CD4-positive, alpha-beta T cell treated with Interleukin-17A for 1 hour (primary cell): ENCODE measurements at places on chromosomes 13 and 19.

GRCh38 chr19:9995084-9995483 lies 15.2 kb downstream of the COL5A3 start:
- no peak for DNase-seq

DNA sequence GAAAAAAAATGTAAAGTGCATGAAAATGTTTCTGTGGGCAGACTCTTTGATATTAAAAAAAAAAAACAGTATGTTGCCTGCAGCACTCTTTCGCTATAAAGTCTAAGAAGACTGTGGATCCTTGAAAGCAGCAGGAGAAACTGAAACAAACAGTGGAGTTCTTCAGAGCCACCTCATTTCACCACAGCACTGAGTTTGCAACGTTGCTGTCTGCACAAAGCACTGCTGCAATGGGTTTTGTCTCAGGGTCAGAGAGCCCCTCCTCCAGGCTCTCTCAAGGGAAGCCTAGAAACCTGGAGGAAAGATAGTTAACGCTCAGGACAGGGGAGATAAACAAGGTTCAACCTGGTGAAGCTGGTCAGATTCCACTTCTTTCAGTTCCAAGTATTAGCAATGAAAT lies 248.7 kb downstream of the EFNB2 start:
- no peak for DNase-seq

DNA sequence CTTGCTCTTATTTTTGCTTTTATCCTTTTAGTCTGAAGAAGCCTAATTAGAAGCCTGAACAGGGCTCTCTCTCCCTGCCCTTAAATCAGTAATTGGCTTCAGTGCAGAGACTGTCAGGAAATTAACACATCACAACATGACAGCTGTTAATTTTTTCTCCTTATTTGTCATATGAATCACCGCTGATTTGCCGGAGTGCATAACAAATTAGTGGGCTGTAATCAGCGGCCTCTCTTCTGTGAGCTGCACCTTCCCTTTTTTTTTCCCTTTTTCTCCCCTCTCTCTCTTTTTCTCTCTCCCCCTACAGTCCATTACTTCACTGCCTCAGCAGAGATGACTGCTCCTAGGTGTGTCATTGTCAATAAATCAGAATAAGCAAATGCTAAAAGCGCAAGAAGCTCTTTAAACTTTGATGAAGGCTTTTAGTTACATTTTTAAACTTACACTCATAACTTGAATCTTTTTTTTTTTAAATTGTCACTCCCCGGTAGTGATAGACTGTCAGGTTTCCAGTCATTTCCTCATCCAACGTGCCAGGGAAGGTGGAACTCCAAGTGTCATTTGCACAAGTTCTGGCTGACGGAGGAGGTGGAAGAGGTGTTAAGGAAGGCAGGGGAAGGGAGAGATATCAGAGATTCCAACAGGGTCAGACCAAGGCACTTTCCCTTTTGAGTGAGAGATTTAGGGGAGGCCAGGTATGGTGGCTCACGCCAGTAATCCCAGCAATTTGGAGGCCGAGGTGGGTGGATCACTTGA lies 197.1 kb upstream of the TSHZ3 start:
- DNase-seq = no peak

DNA sequence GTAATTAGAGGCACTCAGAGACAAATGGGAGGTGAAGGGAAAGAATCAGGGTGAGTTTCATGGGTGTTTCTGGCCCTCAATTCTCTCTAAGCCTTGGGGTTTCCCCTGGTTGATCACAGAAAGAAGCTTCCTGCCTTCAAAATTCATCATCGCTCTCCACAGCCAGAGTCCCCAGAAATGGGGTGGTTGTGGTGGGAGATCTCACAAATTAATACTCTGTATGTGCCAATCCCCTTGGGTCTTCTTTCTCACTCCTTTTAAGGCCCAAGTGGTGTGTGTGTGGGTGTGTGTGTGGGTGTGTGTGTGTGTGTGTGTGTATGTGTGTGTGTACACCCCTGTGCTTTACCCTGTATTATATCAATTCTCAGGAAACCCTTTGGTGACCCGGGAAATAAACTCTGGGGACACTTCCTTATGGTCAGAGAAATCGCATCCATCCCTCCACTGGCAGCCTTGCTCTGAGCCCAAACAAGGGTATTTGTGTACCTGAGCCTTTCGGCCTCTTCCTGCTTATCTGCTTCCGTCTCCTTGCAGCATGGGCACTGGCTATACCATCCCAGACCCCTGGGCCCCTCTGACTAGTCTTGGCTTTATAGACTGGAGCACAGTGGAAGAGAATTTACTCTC lies 2.8 kb upstream of the FCGBP start:
- peak; percentile 71 for DNase-seq

DNA sequence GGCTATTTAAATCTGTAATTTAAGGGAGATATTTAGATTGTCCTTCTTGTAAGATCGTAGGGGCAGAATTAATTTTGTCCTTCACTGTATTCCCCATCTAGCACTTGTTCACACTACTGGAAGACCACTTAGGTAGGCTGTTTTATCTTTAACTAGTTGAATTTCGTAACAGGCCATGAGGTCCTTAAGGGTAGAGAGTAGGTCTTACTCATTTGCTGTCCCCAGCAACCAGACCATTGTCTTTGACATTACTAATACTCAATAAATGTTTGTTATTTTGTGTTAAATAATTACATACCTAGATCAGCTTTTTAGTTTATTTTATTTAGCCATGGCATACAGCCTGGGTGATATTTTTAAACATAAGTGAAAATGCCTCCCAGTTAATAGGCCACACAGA lies 177.1 kb downstream of the PCCA start:
- DNase-seq = no peak

GRCh38 chr13:54232700-54233099 lies 1204.1 kb downstream of the OLFM4 start:
- no peak for DNase-seq

DNA sequence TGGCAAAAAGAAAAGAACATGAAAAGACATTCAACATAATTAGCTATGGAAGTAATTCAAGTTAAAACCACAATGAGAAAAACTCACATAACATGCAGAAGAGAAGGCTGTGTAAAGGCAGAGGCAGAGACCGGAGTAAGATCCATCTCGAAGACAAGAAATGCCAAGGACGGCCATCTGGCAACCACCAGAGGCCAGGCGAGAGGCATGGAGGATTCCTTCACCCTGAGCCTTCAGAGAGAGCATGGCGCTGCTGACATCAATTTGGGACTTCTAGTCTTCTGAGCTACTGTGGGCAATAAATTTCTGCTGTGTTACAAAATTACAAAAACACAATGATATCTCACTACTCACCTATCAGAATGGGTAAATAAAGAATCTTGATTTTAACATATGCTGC lies 381.0 kb downstream of the TSHZ3 start:
- DNase-seq = no peak

DNA sequence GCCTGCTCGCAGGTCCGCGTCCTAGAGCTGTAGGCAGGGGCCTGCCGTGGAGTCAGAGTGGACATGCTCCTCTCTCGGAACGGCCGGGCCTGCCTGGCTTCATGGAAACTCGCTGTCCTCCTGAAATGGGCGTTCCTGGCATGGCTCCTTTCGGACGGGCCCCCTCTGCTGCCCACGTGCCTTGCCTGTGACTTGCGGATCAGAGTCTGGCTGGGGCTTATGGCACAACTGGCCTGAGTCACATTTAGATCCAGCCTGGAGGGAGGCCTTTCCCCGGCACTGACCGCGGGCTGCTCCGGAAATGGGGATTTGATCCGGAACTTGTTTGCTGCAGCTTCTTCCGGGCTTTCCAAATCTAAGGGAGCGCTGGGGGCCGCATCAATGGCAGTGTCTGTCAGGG lies 28.1 kb downstream of the THSD1 start:
- no peak for DNase-seq

DNA sequence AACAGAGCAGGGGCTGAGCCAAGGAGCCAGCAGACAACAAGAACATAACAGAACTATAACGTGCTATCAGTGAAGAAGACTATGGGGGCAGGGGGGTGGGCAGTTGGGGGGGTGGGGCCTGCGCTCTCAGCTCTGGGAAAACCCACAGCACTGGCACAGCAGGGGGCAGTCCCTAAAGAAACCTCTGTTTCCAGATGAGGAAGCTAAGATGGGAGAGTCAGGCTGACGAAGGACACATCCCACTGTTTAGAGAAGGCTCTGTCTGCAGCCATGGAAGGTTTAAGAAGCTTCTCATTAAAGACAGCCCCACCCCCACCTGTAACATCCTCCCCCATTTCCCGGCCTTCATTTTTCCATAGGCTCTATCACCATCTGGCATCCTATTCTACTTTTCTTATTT lies 7.1 kb upstream of the DOCK9 start:
- no peak for DNase-seq

DNA sequence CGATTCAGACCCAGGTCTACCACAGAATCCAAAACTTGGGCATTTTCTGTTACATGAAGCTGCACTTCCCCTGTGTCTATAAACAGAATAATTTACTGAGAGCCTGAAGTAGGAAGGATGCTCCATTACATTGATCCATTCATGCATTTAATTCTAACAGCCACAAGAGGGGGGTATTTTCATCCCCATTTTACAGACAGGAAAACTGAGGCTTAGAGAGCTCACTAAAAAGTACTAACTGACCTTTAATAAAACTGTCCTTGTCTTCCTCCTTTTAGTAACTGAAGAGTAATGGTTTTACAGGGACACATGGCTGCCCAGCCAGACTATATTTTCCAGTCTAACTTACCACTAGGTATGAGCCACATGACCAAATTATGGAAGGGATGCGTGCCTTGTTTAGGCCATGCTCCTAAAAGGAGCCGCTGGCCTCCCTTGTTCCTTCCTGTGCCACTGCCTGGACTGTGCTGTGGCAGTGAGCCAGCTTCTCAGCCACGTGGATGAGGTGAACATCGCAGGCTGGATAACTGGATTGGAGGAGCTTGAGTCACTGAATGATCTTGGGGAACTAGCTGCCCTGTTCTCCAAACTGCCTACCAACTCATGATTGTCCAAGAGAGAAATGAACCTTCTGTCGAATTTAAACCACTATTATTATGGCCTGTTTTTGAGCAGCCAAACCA lies 108.3 kb downstream of the DOCK9 start:
- DNase-seq = peak; percentile 32

- no peak for DNase-seq
These were observed 288.3 kb downstream of the KCTD12 start for GRCh38 chr13:76597868-76598267.

- no peak for DNase-seq
These were observed 35.4 kb downstream of the WDFY2 start for GRCh38 chr13:51619614-51620013.

GRCh38 chr19:10007371-10008183 lies 2.7 kb downstream of the COL5A3 start:
- DNase-seq = no peak

GRCh38 chr13:95741584-95742563 lies 64.9 kb downstream of the DNAJC3 start:
- DNase-seq = no peak
